Prostate gland (tissue), 2 donors: ENCODE measurements at places on chromosomes 1 and 21.

- no peak for DNase-seq
Observed at GRCh38 chr1:43354936-43355335, 3.8 kb upstream of the CDC20 start.

GRCh38 chr1:158199849-158200248 is 19.2 kb downstream of the CD1D start:
- no peak for DNase-seq

GRCh38 chr1:210796421-210796820 is 337.5 kb downstream of the KCNH1 start:
- DNase-seq: no peak

DNA sequence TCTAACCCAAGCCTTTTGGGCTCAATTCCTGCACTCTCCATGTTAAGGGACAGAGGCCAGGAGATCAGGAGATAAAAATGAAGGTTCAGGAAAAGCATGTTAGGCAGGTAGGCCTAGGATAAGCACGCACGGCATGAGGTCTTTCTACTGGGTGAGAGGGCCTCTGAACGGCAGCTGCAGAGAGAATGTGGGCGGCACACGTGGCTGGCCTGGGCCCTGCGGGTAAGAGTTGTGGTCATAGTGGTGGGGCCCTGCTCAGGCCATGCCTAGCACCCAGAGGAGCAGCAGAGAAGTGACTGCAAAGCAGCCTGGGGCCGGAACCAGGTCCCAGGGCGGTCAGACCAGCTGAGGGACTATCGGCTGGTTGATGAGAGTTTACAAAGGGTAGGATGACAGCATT is 7.5 kb upstream of the FOXO6 start:
- DNase-seq: no peak

DNA sequence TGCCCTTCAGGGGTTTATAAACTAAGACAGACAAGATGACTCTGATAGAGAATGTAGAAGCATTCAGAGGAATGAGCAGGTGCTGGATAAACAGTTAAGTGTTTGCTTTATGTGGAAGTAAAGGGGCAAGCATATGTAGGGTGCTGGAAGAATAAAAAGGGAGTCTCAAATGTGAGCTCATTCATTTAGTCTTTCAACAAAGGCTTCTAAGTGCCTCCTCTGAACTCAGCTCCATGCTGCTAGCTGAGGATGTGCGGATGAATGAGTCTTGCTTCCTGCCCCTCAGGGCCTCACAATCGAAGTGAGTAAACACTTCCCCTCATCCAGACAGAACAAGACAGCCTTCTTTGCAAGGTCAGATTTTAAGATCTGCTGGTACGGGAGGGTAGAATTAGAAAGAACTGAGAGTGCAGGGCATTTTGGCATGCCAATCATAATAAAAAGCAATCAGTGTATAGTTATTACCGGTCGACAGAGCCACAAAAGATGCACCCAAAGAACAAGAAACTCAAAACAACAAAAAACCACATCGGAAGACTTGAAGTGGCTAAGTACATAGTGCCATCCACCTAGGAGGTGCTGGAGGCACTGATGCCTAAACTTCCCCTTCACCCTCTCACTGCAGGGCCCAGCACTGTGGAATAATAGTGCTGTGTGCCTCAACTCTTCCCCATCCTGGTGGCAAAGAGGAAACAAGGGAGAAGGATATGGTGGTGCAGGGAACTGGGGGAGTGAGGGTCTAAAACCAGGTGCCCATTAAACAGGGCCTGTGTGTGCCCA is 69.8 kb downstream of the TNR start:
- DNase-seq: no peak

DNA sequence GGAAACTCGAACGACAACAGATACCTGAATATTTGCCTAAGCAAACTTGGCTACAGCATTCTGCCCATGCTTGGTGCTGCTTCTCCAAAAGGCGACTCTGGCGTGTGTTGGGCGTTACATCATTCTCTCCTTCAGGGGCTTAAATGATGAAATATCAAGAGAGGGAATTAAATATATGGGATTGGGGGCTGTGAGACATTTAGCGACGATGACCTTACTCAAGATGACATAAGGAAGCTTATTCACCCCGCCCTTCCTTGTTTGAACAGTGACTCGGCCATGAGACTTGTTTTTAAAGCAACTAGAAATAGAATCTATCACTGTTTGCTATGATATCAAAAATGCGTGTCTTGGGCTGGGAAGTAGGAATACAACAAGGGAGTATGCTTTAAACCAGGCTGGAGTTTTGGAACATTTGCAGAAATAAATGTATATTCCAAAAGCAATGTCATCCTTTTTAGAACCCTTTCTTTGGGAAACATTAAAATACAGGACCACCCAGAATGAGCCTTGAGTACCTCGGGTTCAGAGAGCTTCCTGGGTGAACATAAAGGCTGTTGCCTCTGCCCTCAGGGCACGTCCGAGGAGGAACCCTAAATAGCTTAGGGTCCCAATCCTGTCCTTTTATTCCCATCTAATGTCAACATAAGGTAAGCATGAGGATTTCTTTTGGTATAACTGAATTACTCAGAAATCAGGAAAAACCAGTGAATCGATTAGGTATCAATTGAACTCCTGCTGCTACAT is 123.3 kb upstream of the SLC45A1 start:
- peak; percentile 34 for DNase-seq

DNA sequence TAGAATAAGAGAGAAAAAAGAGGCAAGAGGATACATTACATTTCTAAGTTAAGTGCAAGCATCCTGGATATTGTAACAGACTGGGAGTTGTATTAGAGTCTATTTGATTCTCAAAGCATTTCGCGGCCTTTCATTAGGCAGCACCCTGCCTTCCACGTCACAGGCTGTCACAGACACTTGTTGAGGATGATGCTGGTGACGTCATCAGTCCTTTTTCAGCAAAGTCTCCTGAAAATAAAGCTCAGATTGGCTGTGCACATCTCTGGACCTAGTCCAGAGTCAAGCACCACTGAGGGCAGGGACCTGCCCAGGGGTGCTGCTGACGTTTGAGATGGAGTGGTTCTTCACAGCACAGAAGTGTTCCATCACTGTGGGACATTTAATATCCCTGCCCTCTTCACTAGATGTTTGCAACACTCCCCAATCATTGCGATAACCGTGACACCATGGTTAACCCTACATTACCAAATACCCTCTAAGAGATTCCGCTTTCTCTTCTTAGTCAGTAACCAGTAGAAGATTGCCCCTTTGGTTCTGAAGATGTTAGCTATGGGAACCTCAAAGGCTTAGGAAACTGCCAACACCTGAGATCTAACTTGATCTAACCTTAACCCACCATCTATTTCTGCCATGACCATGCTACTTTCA is 72.7 kb upstream of the F3 start:
- no peak for DNase-seq

DNA sequence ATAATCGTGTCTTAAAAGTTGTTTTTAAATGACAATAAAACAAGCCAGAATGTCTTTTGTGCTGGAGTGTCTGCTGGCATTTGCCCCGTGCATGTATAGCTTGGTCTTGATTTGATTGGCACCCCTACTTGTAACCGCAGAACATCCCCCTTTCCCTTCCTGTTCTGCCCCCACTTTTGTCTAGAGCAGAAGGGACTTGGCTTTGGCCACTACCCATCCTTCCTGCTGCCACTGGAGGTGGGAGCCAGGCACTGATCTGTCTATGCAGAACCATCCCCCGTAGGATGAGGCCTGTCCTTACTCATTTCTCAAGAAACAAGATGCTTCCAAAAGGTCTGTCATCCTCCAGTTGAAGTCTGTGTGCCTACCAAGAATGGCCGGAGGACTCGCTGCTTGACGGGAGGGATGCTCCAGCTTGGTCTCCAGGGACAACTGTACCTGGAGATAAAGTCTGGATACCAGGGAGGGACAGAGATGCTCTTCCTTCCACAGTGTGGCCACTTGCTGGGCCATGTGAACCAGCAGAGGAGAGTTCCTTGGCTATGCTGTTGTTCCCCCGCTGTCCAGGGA is 1.1 kb upstream of the SLC27A3 start:
- DNase-seq: no peak

- no peak for DNase-seq
Observed at GRCh38 chr1:30416221-30416820, 307.1 kb downstream of the MATN1 start.

DNA sequence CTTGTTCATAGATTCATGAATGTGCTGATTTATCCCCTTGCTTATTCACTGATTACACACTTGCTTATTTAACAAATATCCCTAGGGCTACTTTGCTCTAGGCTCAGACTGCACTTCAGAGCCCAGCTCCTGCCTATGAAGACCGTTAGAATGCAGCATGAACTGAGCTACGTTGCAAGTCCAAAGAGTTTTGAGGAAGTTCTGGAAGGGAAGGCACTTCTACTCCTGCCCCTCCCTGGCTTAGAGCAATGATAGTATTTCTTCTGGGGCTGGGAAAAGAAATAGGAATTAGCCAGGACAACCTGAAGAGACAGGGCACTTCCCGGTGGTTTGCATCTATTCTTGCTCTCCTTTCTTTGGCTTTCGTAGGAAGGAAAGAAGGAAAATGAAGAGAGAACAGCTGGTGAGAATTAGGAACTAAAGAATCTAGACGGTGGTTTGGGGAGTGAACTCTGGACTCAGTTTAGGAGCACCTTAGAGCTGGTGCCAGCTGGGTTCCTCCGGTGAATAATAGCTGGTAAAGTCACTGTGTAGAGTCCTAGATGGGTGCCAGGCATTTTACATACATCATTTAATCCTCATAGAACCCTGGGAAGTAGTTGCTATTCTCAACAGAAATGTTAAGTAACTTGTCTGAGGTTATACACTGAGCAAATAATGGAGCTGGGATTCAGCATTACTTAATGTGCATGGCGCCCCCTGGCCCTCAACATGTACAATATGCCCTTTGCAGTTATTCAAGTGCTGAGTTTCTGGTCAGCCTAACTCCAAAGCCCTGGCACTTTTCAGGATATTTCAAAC is 65.9 kb downstream of the NDUFS5 start:
- DNase-seq: peak; percentile 77

- no peak for DNase-seq
Observed at GRCh38 chr1:234140388-234140787, 232.9 kb upstream of the COA6 start.

- no peak for DNase-seq
Observed at GRCh38 chr1:34777519-34778321, 3.3 kb upstream of the GJB3 start.

- no peak for DNase-seq
Observed at GRCh38 chr1:119327094-119327449, 41.5 kb upstream of the HAO2 start.

DNA sequence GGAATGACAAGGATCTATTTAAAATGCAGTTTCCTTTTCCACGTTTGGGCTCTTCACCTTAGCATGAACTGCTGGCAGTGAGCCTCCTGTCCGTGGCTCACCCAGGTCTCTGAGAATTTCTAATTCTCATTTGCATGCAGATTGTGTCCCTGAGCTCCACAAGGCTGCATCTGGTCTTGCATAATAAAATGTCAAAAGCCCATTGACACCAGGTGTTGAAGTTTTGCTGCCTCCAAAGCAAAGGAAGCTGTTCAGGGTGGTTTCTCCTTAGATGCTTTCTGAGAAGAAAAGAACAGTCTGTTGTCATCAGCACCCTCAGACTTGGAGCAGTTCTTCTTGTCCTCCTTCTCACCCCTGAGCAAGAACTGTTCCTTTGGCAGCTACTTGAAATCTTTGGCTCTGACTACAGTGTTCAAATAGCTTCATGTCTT is 433.1 kb upstream of the KAZN start:
- DNase-seq: no peak

DNA sequence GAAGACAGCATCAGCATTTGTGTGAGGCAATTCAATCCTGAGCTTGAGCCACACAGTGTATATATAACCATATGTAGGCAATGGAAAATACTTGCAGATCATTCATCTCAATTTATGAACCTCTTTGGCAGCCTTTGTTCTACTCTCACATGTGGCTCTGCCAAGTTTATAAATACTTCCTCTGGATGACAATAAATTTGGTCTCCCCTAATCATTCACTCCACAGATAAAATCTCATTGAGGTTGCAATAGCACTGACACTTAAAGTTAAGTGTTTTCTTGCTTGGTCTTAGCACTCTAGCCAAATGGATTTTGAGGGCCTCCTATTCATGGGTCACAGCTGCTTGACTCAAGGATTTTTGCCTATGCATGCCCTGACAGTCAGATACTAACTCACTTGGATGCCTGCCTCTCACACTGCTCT is 136.6 kb upstream of the VANGL1 start:
- DNase-seq: no peak

- no peak for DNase-seq
Observed at GRCh38 chr1:80657707-80658106, 1143.0 kb upstream of the ADGRL2 start.

- DNase-seq: no peak
Observed at GRCh38 chr1:10680487-10680886, 116.0 kb downstream of the CASZ1 start.

DNA sequence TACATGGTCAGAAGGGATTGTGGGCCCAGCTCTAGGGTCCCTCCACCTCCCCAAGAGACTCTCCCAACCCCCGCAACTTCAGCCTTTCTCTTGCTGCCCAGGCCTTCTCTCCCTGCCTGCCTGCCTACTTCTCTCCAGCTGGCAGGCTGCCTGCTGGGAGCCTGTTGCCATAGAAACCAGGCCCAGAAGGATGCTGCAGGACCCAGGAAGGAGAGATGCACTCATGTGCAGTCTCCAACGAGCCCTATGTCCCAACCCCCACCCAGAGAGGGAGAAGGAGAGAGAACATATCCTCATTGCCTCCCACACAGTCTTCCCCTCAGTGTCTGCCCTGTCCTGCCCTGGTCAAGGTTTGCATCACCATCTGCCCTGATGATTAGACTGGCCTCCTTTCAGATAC is 10.8 kb upstream of the SMIM12 start:
- DNase-seq: no peak

- DNase-seq: no peak
Observed at GRCh38 chr1:170853302-170853701, 82.0 kb upstream of the MROH9 start.

- no peak for DNase-seq
Observed at GRCh38 chr1:43144237-43144636, 27.9 kb downstream of the EBNA1BP2 start.

DNA sequence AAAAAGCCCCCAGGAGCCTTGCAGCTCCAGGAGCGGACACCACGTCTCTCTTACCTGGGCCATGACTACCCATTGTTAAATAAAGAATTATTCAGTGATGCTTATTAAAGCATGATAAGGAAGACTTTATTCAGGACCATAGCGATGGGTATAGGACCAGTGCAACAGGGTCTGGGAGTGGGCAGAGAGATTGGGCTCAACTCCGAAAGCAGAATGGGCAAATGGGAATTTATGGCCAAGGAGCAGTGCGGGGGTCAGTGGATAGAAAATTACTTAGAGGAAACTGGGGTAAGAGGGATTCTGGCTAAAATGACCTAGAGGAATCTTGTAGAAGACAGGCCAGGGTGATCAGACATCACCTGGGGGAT is 580 bp upstream of the ATP5PO start:
- no peak for DNase-seq
